ENCODE measurements at places on chromosomes 12 and 14.
A peak's percentile ranks its signal among the peaks of the same experiment; 100 is the strongest.

GRCh38 chr14:55129428-55130195 lies 560 bp downstream of the LGALS3 start:
- peak; percentile 53 for DNase-seq

GRCh38 chr12:4145990-4146859 lies 127.3 kb upstream of the CCND2 start:
- DNase-seq, result no peak

GRCh38 chr12:131736446-131737149 lies 25.7 kb downstream of the SFSWAP start:
- DNase-seq, result no peak

GRCh38 chr12:74871817-74872216 lies 334.2 kb downstream of the ATXN7L3B start:
- no peak for DNase-seq

GRCh38 chr12:18932715-18933114 lies 194.8 kb downstream of the CAPZA3 start:
- no peak for DNase-seq

- DNase-seq, result no peak
Measured at GRCh38 chr12:89436062-89436461, 83.8 kb upstream of the DUSP6 start.

DNA sequence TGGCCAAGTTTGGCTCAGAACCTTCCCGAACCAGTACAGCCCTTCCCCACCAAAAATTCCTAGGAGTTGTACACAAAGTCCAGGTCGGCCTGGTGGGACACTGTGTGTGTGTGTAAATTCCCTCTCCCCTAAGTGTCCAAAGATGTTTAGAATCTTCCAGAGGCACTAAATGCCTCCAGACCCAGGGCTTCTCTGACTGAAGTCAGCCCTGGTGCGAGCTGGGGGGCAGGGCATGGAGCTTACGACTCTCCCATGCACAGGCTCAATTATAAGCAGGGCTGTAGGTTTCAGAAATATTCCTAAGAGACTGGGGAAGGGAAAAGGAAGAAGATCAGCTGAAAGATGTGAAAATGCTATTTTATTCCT lies 106.9 kb upstream of the ATF7IP start:
- DNase-seq, result no peak

GRCh38 chr12:130563323-130563722 lies 152.8 kb downstream of the RIMBP2 start:
- DNase-seq, result no peak

GRCh38 chr12:56434828-56435227 lies 14.4 kb downstream of the TIMELESS start:
- no peak for DNase-seq

DNA sequence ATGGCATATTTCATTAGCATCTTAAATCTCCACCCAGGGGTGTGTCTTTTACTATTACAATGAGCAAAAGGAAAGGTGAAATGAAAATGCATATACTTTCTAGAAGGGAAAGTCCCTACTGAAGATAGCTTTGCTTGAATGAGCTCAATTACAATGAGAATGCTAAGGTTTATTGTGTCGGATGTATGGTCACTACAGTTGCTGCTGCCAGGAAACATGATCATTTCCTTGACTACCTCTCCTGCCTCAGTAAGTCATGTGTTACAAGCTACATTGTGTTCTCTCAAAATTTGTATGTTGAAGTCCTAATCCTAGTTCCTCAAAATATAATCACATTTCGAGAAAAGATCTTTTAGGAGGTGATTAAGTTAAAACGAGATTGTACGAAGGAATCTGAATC lies 322.2 kb downstream of the MDGA2 start:
- no peak for DNase-seq

- no peak for DNase-seq
Measured at GRCh38 chr12:132433641-132434395, 56.1 kb upstream of the FBRSL1 start.

DNA sequence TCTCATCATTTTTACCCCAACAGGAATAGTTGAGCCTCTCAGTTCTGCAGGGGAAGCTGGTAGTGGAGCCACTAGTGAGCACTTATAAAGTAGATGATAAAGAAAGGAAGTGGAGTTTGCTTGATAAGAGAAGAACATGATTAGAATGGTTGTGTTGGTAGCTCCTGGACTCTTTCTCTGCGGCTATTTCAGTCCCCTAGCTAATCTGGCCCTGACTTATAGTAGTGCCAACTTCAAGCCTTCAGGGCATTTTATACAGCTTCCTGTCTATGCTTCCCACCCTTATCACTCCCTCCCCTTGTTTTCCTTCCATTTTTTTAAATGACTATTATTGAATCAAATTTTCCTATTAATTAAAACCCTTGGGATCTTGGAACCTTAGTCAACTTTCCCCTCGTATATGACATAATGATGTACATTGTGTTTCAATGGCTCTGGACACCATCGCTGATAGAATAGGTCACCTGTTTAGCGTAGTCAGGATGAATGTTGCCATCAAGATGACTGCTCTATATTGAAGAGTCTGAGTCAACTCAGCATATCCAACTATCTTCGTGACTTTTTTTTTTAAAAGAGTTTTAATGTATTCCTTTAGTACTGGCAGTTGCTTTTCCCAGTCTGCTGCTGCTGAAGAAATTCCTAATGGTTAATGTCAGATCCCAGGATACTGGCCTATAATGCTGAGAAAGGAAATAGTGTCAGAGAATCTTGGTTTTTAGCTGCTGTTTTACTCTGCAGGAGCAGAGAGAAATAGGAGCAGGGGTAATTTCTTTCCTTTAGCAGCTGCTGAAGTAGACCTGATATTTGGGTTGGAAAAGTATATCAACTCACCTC lies 16.2 kb upstream of the PCNX1 start:
- no peak for DNase-seq

DNA sequence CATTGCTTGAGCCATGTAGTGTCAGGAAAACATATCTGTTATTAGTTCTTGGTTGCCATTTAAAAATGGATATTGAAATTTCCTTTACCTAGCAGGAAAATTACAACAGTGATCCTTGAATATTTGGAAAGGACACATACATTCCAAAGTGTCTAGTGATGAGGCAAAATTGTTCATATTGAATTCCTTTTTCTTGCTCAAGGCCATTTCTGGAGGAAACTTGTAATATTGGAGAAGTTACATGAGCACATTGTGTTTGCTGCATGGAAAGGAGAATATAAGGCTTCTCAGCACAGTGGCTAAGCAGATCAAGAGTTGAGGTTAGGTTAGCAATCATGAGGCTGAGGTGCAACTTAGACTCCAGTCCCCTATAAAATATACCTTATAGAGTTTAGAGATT lies 121.9 kb downstream of the PDE3A start:
- no peak for DNase-seq

DNA sequence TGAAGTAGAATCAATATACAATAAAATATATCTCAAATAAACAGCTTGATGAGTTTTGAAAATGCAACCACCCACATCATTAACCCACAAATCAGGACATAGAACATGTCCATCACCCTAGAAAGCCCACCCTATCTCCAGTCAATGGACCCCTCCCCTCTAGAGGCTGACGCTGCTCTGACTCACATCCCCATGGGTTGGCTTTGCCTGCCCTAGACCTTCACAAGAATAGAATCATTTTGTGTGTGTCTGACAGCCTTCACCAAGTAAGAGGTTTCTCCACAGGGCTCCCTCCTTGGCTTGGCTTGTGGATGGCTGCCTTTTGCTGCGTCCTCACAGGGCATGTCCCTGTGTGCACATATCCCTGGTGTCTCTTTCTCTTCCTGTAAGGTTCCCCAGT lies 250.2 kb upstream of the RTL1 start:
- DNase-seq, result no peak

- no peak for DNase-seq
Measured at GRCh38 chr12:3177778-3178425, 100.7 kb downstream of the TSPAN9 start.

GRCh38 chr12:76445462-76445861 lies 97.2 kb upstream of the BBS10 start:
- DNase-seq, result no peak

DNA sequence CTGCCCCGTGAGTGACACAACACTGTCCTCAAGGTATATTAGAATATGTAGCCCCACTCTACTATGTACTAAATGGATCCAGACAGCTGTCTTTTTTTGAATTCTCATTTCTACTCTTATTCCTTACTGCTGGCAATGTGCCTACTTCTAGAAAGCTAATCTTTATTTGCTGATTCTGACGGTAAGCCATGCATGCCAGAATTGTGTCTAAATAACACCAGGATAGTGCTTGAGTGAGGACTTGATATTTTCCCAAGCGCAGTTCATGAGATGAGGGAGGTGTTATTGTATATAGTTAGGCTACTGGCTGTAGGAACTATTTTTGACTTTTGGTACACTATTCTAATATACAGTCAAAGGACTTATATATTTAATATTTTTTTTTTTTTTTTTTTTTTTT lies 316.2 kb upstream of the NAV3 start:
- no peak for DNase-seq

GRCh38 chr12:118034429-118035189 lies 18.1 kb downstream of the RFC5 start:
- no peak for DNase-seq

DNA sequence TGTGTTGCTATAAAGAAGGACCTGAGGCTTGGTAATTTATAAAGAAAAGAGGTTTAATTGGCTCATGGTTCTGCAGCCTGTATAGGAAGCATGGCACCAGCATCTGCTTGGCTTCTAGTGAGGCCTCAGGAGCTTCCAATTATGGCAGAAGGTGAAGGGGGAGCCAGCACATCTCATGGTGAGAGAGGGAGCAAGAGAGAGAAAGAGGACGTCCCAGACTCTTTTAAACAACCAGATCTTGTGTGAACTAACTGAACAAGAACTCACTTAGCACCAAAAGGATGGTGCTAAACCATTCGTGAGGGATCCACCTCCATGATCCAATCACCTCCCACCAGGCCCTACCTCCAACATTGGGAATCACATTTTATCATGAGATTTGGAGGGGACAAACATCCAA lies 6.1 kb upstream of the SNAPC1 start:
- no peak for DNase-seq

DNA sequence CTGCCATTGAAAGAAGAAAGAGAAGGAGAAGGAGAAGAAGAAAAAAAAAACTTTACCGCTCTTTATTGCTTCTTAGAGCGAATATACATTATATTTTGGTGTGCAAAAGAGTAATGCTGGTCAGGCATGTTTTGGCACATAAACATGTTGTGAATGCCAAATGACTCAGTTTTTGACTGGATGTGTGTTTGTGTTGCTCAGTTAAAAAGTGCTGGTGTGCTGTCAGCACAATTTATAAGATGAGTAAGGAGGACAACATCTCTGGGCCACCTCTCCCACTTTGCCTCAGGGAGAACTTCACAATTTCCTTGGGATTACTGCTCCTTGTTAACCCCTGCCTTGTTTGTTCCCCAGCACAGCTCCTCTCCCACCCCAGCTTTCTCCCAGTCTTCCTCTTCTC lies 584.8 kb downstream of the ETNK1 start:
- no peak for DNase-seq

GRCh38 chr12:55932551-55932910 lies 1.6 kb downstream of the DGKA start:
- DNase-seq, result no peak

DNA sequence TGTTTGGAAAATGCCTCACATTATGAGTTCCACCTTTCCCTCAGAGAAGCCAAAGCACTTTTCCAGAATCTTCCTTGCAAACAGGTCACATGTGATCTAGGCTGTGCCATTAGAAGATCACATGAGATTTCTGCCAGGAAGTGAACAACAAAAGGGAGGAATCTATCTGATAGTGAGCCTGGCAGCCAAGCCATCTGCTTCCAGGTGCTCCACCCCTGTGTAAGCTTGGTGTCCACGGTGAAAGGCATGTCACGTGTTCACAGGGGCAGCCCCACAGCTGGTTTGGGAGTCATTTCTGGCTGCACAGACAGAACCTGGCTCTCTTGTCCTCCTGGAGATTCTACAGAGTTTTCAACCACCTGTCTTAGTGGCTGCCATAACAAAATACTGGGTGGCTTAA lies 3.5 kb upstream of the KSR2 start:
- no peak for DNase-seq

DNA sequence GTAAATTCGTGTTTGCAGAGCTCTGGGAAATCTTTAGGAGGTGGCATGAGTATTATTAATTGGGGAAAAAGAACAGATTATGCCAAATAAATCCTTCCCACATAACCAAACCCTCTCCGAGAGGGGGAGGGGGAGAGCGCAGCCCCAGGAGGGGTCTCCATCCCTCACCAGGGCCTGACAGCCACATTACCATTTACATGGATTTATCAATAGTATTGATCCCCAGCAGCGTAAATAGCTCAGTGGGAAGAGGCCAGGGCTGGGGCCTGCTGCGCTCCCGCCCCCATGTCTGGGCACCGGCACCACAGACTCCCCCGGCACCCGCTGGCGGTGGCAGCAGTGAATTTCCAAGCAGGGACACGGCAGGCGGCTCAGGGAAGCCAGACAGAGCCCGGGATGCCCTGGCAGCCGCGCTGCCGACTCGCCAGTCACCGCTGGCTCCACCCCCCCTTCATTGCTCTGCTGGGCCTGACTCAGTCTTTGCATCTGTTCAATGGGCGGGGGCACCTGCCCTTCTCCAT lies 2.4 kb downstream of the NCOR2 start:
- DNase-seq, result no peak

DNA sequence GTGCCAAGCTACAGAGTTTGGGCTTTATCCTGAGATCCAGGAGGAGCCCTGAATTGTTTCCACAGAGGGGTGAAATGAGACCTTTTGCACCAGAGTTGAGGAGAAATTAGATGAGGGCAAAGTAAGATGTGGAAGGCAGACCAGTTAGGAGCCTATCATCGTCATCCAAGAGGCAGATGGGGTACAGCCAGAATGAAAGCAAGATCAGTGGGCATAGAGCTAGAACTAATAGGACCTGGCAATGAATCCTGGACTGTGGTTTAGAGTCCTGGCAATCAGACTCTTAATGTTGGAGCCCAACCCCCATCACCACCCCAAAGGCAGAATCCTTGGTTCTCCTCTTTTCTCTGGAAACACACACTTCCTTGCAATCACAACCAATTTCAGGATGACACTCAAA lies 166.6 kb upstream of the HMGA2 start:
- no peak for DNase-seq

DNA sequence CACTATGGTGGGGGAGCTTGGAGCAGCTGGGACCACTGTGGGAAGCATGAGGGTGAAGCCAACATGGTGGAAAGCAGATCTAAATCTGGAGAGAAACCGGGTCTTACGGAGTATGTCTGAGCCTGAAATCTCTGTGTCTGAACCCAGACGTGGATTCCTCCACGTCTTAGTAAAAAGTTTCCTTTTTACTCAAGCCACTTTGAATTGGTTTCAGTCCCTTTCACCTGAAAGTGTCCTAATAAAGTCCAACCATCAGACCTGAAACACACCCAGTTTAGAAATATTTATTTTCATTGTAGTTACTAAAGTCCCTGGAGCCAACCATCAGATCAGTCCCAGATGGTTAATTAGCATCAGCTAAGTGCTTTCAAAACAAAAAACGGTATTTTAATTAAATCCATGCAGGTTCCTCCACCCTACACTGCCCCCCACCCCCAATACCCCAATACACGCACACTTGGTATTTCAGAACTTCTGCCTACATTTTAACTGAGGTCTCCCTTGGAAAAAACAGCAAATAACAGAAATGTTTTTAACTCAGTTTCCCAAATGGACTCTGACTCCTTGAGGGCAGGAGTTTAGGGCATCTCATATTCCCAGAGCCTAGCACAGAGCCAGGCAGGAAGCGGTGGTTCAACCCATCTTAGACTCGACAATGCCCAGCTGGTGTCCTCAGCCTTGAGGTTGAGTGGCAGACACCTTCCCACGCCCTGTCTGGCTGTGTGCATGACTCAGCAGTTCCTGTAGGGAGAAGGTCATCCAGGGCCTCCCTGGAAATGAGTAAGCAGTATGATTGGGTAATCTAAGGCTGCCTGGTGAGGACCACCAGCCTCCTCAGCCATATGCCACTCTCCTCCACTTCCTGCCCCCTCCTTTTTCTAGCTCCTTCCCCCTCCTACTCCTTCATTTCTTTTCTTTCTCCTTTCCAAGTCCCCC lies 175.8 kb downstream of the TTC8 start:
- no peak for DNase-seq
